Muscle of leg (tissue), 16 donors: ENCODE measurements at places on chromosomes 2 and 18. TPM values are rescaled to one million over a fixed set of nuclear protein-coding genes. Genes with fewer than 3 reads are reported as not detected.

The ESPNL gene
- 0.75 TPM for polyA plus RNA-seq

The UGT1A4 gene
- not detected for polyA plus RNA-seq

The ACKR3 gene
- polyA plus RNA-seq, result 24.1 TPM

The PMAIP1 gene
- polyA plus RNA-seq, result 37.1 TPM

DNA sequence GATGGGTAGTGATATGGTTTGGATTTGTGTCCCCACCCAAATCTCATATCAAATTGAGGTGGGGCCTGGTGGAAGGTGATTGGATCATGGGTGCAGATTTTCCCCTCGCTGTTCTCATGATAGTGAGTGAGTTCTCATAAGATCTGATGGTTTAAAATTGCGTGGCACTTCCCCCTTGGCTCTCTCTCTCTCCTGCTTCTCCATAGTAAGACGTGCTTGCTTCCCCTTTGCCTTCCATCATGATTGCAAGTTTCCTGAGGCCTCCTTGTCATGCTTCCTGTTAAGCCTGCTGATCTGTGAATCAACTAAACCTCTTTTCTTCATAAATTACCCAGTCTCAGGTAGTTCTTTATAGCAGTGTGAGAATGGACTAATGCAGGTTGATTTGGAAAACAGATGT, 223.2 kb upstream of the APCDD1 start:
- DNase-seq, result no peak

DNA sequence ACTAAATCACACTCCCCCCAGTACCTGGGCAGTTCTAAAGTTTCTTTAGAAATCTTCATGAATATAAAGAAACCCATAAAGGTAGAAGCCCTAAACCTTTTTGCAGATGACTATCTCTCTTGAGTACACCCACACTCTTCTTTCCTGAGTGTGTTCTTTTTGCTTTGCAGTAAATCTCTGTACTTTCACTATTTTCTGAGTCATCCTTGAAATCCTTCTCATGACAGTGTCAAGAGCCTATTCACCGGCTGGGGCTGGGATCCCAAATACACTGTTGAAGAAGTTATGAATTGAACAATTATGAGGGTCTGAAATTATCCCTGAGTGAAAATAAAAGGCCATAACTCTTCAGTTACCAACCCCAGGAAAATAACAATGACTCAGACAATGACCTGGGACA, 133.9 kb upstream of the CCDC195 start:
- no peak for DNase-seq

- DNase-seq, result peak; percentile 95
Measured at GRCh38 chr2:40189881-40190280, 262.0 kb downstream of the SLC8A1 start.

DNA sequence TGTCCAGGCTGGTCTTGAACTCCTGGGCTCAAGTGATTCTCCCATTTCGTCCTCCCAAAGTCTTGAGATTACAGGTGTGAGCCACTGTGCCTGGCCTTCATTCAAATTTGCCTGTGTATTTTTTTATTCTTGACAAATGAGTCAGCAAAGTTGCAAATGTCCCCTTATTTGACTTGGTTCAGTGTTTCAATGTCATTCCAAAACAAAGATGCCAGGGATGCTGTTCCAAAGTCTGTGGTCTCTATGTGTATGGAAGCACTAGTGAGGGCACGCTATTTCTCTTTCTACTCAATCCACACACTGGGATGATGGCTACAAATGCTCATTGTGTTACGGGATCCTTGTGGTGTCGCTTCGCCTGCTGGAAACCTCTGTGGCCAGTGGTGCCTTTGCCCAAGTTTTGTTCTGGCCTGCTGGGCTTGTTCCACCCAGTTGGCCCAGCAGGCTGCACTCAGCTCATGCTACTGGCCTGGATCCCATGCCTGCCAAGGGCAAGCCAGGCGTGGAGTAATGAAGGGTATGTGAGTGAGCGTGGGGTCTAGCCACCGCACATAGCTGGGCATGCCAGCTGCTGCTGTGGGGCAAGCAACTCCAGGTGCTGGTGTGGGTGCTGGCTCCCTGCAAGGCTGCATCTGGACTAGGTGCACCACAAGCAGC, 35.6 kb downstream of the FBXO48 start:
- DNase-seq, result no peak

DNA sequence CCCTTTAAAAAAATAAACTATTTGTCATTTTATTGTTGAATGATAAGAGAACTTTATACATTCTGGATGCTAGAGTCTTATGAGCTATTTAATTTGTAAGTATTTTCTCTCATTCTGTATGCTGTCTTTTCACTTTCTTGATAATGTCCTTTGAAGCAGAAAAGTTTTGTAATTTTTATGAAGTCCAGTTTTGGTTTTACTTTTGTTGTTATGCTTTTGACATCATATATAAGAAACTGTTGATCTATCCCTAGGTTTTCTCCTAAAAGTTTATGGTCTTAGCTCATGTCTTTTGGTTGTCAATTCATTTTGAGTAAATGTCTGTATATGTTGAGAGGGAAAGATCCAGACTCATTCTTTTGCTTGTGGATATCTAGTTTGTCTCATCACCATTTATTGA, 52.5 kb downstream of the TMEM247 start:
- DNase-seq, result no peak

DNA sequence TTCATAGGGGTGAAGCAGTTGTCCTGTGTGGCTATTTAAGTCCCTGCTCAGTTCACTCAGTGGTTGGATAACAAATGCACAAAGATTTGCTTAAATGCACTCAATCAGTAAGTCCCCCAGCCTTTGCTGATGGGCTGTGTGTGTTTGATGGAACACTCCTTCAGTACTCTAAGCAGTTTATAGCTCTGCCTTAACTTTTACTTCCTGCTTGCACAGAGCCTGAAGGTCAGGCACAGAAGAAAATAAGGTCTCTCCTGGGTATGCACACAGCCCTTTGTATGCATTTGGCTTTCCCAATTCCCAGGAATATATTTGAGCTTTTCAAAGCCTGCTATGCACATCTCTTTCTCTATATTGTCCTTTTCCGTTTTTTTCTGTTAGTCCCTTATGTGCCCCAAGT, 208.7 kb upstream of the STK17B start:
- no peak for DNase-seq
